ENCODE measurements at places on chromosomes 4 and X. TPM values are rescaled to one million over a fixed set of nuclear protein-coding genes. Genes with fewer than 3 reads are reported as not detected.

DNA sequence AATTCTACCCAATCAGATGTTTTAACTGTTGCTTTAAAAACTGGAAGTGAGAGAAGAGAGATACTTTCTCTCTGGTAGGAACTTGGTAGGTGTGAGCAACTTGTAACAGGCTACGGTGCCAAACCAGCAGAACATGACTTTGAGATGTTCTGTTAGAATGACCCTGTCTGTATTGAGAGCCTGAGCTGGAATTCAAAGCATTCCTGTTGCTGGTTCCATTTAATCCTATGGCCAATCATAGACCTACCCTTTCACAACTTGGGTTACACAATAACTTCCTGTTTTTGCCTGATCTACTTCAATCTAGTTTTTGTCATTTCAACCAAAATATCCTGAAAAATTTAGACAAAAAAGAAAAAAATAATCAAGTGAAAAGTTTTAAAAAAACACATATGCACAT is 1.7 kb upstream of the PRRG1 start:
- no peaks in the 10 kb centered on the region for H3K27me3 ChIP-seq
- H3K4me1 ChIP-seq, result no peaks in the 10 kb centered on the region
- H3K4me3 ChIP-seq, result no peak overlapping the region

- H3K36me3 ChIP-seq, result no peaks in the 10 kb centered on the region
- no peaks in the 10 kb centered on the region for H3K4me1 ChIP-seq
- H3K27me3 ChIP-seq, result peaks cover 25% of the 10 kb centered on the region
- H3K4me3 ChIP-seq, result no peak overlapping the region
- H3K27ac ChIP-seq, result no peak overlapping the region
- DNase-seq, result no peak
Measured at GRCh38 chrX:19107035-19107434, 15.2 kb downstream of the ADGRG2 start.

GRIA2 gene
- total RNA-seq, result 4.8 TPM

DNA sequence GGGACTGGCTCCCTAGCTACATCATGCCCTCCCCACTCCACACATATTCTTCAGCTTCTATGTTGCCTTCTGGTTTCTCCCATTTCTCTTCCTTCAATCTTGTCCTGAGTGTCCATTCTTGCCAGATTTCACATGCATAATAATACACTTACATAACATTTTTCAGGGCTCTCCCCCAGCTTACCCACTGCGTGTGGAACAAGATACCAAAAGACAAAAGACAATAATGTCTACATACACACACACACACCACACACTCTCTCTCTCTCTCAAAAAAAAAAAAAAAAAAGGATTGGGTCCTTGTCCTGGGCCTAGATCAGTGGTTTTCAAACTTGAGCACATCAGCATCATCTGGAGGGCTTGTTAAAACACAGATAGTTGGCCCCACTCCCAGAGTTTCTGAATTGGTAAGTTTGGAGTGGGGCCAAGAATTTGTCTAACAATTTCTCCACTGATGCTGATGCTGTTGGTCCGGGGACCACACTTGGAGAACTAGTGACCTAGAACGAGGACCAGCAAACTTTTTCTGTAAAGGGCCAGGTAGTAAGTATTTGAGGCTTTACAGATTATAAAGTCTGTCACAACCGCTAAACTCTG is 6.5 kb upstream of the SMARCA1 start:
- no peaks in the 10 kb centered on the region for H3K36me3 ChIP-seq
- no peaks in the 10 kb centered on the region for H3K27me3 ChIP-seq
- no peak overlapping the region for H3K4me3 ChIP-seq
- H3K27ac ChIP-seq, result no peak overlapping the region

DNA sequence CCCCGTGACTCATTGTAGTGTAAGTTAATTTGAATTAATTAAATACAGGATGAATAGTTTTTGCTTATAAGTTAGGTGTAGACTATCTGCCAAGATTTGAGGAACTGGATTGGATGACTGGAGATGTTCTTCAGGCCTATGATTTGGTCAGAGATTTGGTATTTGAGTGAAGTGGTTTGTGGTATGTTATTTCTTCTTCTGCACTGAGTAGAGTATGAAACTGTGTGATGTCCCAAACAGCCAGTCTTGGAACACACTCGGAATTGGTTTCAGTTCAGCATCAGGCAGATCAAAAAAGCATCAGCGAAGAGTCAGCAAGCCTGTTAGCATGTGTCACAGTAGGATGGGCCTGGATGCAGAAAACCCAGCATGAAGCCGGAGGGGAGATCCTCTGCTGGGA is 294.1 kb downstream of the ARHGAP10 start:
- no peaks in the 10 kb centered on the region for H3K4me1 ChIP-seq
- no peaks in the 10 kb centered on the region for H3K36me3 ChIP-seq
- no peak overlapping the region for H3K4me3 ChIP-seq
- H3K27ac ChIP-seq, result no peak overlapping the region
- H3K27me3 ChIP-seq, result no peaks in the 10 kb centered on the region

FAM241A gene
- total RNA-seq, result 11.5 TPM
